PC-3 (cell line): ENCODE measurements at places on chromosomes 5 and 9. TPM values are rescaled to one million over a fixed set of nuclear protein-coding genes. Genes with fewer than 3 reads are reported as not detected.

GRCh38 chr5:1763960-1764605, 35.6 kb downstream of the MRPL36 start:
- no peak for DNase-seq

GRCh38 chr9:34540827-34541226, 18.0 kb upstream of the ENHO start:
- peak; percentile 61 for DNase-seq

PCDHAC1 gene
- total RNA-seq: 4.8 and 6.2 TPM in 2 replicates

PPP3R2 gene
- total RNA-seq: not detected in 2 replicates

DNA sequence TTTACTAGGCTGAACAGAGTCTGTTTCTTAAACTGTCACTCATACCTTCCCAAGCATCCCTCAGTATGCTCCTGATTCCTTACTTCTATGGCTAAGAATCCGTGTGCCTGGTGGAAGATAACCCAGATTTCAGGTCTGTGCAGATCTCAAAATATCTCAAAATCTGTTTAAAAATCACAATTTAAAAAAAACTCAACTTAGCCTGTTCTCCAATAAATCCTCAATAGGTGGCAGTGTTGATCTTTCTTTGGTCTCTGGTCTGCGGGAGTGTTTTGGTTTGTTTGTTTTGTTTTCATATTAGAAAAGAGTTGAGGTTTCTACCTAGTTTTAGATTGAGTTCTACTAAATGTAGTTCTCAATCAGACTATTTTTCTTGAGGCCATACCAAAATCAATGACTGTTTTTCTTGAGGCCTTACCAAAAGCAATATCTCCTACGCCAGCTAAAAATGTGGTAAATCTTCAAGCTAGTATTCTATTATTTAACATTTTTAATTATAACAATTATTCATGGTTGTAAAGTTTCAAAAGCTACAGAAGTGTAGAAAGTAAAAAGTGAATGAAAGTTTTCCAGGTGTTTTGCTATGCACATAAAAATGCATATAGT, 57.9 kb downstream of the TGFBR1 start:
- DNase-seq: peak; percentile 51

SLU7 gene
- 20.6 and 33.3 TPM in 2 replicates for total RNA-seq

DNA sequence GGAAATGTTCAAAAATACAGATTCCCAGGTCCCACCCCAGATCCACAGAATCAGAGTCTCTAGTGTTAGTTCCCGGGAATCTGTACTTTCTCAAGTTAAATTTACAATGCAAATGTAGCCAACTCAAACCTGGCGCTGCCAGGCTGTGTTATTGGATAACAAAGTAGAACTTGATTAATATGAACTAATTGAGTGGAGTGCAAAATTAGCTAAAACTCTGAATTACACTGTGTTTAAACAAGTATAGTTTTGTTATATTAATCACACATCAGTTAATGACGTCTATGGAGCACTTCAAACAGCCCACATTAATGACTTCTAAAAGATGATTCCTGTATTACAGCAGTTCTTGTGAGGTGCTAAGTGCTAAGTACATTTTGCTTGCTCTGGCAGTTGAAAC, 32.4 kb upstream of the CYFIP2 start:
- no peak for DNase-seq

C5orf63 gene
- total RNA-seq: 2.9 and 3.7 TPM in 2 replicates

GRCh38 chr9:130433168-130433946, 11.4 kb upstream of the ASS1 start:
- peak; percentile 39 for DNase-seq

DNA sequence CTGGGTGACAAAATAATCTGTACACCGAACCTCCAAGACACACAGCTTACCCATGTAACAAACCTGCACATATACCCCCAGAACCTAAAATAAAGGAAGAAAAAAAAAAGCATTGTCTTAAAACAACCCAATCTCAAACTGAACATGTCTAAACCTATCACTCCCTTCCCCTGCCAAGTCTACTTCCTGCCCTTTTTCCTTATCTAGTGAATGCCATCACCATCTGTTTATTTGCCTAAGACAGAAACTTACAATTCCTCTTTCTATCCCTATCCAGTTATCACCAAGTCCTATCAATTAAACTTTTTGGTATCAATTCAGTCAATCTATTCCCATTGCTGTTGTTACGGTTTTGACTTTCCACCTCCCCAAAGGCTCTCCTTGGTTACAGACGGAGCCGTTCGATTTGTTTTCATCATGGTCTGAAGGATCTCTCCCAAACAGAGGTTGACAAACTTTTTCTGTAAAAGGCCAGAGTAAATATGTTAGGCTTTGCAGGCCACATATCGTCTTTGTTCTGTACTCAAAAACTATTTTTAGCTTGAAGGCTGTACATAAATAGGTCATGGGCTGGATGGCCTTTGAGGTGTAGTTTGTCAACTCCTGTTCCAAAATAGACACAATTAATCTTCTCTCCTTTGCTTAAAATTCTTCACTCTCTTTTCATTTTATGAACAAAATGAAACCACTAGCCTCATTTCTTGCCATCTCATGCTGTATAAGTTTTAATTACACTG, 12.1 kb downstream of the NOL8 start:
- no peak for DNase-seq

- peak; percentile 31 for DNase-seq
These were observed 27.1 kb upstream of the ZBTB43 start for GRCh38 chr9:126777733-126778132.

GRCh38 chr9:87739546-87739945, 13.6 kb downstream of the CTSL start:
- no peak for DNase-seq

DNA sequence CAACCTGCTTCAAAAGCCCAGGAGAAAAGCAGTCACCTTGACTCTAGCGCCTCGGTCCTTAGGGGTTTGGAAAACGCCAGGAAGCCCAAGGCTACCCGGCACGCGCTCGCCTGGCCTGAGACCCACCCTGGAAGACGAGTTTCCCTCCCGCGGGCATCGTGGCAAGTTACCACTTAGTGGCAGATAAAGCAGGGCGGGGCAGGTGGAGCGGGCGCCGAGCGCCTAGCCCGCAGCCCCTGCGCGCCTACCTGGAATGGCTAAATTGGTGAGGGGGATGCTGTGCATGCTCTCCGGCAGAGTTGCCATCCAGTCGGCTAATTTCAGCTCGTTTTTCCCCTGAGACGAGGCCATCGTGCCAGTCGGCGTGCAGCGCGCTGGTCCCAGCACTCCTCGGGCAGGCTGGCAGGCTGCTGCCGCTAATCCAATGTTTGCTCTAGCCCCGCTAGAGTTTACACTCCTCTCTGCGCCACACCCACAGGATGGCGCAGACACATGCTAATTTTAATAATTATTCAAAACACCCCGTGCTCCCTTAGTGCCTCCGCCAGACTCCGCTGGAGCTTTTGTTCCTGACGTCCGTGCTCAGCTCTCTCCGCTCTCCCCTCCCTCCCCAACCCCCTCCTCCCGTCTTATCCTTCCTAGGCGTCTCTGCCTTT, at the start of gene PLCXD3:
Gene PLCXD3, minus strand, starts transcription at position 426 of the 656 bp plus-strand sequence. Its CDS starts 75 bp downstream, at position 351.
- DNase-seq: peak; percentile 58

- peak; percentile 15 for DNase-seq
These were observed 567.6 kb upstream of the RGMB start for GRCh38 chr5:98205691-98206461.

GRCh38 chr5:71982717-71983395, 124.4 kb upstream of the MAP1B start:
- DNase-seq: no peak

GRCh38 chr5:151351671-151352070, 4.3 kb upstream of the SLC36A2 start:
- DNase-seq: no peak

PCDHGA9 gene
- 1.9 and 2.9 TPM in 2 replicates for total RNA-seq

CCL27 gene
- total RNA-seq: not detected in 2 replicates

- DNase-seq: no peak
These were observed 22.6 kb downstream of the PTBP3 start for GRCh38 chr9:112310826-112311225.

GRXCR2 gene
- total RNA-seq: not detected in 2 replicates

GRCh38 chr5:139660923-139661814, 13.0 kb downstream of the CXXC5 start:
- DNase-seq: peak; percentile 81
